Fibroblast of skin of left biceps (primary cell): ENCODE measurements at places on chromosomes 7 and 10.

DNA sequence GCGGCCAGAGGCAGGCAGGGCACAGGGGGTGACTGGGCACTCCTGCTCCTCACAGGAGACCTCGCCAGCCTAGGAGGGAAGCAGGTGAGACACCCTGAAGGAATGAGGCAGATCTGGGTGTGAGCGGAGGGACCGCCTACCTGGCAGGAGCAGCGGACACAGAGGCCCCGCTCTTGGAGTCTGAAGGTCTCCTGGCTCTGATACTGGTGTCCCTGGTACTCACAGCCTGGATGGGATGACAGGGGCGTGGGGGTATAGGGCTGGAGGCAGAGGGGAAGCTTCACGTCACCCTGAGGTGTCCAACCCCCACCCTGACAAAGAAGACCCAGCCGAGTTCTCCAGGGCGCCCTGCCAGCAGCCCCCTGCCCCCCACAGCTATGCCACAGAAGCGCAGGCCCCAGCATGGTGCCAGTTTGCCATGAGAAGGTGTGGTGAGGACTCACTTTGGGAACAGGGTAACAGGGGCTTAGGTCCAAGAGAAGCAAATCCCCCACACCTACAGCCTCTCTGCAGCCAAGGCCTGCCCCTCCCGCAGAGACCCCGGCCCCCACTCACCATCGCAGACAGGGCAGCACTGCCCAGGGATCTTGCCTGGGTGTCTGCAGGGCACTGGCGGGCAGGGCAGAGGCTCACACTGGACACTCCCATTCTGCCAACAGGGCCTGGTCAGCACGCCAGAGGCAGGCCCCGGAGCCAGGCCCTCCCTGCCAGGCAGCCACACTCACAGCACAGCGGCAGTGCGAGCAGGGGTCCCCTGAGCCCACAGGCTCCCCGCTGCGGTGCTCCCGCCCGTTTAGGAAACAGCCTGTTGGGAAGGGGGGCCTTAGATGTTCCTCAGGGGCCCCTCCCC is 17.0 kb downstream of the KCP start:
- no peak for DNase-seq

- no peak for DNase-seq
These were observed 6.8 kb upstream of the TFEC start for GRCh38 chr7:116037401-116037800.

- DNase-seq: no peak
These were observed 75.1 kb downstream of the NOD1 start for GRCh38 chr7:30403477-30403876.

GRCh38 chr7:129778770-129779601 is 167.5 kb downstream of the NRF1 start:
- DNase-seq: no peak

GRCh38 chr7:100629117-100629716 is 12.1 kb downstream of the TFR2 start:
- no peak for DNase-seq

DNA sequence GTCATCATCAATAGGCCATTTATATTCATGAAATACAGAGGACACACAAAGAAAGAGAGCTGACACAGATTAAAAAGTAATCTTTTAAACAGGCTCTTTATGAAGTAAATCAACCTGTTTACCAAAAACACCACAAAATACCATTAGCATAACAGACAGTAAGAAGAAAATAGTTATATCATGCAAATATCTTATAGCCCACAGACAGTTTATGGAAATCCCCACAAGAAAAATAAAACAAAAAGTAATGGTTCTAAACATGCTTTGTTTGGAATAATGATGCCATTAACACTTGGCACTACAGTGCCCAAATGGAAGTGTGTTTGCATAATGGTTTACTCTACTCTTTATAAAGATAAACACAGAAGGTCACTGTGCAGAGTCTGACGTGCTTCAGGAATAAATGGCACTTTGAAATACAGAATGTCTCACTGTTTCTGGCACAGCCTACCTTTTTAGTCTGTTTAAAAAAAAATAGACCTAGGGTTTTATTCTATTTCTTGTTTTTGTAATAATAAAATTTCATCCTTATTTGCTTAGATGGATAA is 30.1 kb downstream of the SEMA3D start:
- no peak for DNase-seq

DNA sequence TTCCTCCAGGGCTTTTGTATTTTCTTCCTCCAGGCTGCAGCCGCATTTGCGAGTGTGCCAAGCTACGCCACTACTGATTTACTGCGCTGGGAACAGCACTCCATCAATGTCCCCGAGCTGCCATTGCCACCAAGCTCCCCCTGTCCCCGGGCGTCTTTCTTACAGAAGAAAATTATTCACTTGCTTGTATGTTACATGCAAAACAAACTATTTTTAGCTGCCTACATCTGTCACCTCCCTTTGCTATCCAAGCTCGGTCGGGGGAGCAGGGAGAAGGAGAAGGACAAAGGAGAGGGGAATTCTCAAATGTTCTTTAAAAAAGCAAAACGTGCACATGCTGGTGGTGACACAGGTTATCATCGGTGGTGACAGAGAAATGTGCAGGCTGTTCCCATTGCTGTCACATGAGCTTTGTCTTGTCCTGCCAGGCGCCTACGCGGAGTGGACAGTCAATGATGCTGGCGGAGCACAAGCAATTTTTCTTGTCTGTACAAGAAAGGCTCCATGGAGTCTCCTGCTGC is 93.1 kb downstream of the ADARB2 start:
- no peak for DNase-seq

DNA sequence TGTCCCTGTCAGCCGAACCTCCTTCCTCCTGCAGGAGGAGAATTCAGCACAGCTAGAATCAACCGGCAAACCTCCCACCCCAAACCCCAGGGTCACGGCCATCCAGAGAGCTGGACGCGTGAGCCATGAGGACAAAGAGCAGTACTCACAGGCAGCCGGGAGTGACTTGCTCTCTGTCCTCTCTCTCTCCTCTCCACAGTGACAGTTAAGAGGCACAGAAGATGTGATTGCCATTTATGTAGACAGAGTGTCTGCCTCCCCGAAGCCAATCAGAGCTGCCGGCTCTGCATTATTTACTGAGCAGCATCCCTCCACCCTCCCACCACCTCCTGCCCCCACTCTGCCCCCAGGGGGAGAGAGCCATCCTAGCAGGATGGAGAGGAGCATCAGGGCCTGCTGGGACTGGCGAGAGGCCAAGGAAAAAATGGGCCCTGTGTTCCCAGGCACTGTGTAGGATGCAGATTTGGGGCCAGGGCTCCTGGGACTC is 4.3 kb downstream of the DDC start:
- DNase-seq: no peak

DNA sequence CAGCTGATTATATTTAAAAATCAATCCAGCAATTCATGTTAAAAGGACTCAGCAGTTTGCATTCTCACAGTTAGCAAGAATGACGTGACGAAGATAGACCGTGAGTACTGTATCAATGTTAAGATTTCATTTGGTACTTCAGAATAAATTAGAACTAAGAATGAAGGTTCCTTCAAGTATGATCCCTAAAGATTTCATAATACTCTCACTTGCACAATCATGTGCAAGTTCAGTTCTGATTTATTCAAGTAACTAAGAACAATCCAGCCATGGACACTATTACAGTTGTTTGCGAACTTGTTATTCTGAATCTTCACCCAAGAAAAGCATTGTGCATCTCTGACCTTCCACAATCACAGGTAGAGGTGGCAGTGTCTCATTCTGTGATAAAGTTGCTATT is 7.7 kb downstream of the RHEB start:
- no peak for DNase-seq

DNA sequence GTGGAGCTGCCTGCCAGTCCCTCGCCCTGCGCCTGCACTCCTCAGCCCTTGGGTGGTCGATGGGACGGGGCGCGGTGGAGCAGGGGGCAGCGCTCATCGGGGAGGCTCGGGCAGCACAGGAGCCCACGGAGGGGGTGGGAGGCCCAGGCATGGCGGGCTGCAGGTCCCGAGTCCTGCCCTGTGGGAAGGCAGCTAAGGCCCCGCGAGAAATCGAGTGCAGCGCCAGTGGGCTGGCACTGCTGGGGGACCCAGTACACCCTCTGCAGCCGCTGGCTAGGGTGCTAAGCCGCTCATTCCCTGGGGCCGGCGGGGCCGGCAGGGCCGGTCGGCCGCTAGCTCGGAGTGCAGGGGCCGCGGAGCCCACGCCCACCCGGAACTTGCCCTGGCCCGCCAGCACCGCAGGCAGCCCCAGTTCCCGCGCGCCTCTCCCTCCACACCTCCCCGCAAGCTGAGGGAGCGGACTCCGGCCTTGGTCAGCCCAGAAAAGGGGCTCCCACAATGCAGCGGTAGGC is 565.9 kb upstream of the NRG3 start:
- no peak for DNase-seq

- no peak for DNase-seq
These were observed 4.5 kb downstream of the TNS3 start for GRCh38 chr7:47577321-47577919.
